Cardiac muscle cell (in vitro differentiated cells and primary cell): ENCODE measurements at places on chromosomes 1 and 21. TPM values are rescaled to one million over a fixed set of nuclear protein-coding genes. Genes with fewer than 3 reads are reported as not detected.

The TENT5C gene
- polyA plus RNA-seq, result 0.19 and 1.1 TPM in 2 replicates

DNA sequence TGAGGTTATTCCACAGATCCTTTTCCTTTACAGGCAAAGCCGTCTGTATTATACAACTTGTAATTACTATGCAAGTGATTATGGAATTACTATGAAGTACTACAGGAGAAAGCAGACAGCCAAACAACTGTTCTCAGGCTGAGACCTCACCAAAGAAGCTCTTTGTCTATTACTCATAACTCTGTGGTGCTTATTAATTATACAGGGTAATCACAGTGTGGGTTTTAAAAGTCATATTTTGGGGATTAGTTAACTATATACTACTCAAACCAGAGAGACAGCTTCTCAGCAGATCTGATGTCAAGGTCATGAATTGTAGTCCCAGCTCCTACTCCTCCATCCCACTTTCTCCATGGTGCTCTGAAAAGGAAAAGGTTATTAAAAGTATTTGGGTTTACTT is 49.6 kb downstream of the CTTNBP2NL start:
- no peak for DNase-seq
- peaks cover 7% of the 10 kb centered on the region for H3K36me3 ChIP-seq
- no peaks in the 10 kb centered on the region for H3K4me1 ChIP-seq
- H3K27ac ChIP-seq, result no peak overlapping the region

GRCh38 chr1:9341301-9341845 is 48.7 kb downstream of the SPSB1 start:
- H3K27ac ChIP-seq, result no peak overlapping the region
- no peaks in the 10 kb centered on the region for H3K36me3 ChIP-seq
- H3K27me3 ChIP-seq, result no peaks in the 10 kb centered on the region
- H3K4me1 ChIP-seq, result no peaks in the 10 kb centered on the region

GRCh38 chr1:19639999-19640362 is 4.1 kb upstream of the NBL1 start:
- no peak overlapping the region for H3K27ac ChIP-seq
- no peaks in the 10 kb centered on the region for H3K36me3 ChIP-seq
- no peak for DNase-seq
- peaks cover 45% of the 10 kb centered on the region for H3K27me3 ChIP-seq
- no peak overlapping the region for H3K4me3 ChIP-seq

The REN gene
- 3.5 TPM in 1 of 2 replicates, not detected in the other for polyA plus RNA-seq

The OR2T12 gene
- not detected in 2 replicates for polyA plus RNA-seq

DNA sequence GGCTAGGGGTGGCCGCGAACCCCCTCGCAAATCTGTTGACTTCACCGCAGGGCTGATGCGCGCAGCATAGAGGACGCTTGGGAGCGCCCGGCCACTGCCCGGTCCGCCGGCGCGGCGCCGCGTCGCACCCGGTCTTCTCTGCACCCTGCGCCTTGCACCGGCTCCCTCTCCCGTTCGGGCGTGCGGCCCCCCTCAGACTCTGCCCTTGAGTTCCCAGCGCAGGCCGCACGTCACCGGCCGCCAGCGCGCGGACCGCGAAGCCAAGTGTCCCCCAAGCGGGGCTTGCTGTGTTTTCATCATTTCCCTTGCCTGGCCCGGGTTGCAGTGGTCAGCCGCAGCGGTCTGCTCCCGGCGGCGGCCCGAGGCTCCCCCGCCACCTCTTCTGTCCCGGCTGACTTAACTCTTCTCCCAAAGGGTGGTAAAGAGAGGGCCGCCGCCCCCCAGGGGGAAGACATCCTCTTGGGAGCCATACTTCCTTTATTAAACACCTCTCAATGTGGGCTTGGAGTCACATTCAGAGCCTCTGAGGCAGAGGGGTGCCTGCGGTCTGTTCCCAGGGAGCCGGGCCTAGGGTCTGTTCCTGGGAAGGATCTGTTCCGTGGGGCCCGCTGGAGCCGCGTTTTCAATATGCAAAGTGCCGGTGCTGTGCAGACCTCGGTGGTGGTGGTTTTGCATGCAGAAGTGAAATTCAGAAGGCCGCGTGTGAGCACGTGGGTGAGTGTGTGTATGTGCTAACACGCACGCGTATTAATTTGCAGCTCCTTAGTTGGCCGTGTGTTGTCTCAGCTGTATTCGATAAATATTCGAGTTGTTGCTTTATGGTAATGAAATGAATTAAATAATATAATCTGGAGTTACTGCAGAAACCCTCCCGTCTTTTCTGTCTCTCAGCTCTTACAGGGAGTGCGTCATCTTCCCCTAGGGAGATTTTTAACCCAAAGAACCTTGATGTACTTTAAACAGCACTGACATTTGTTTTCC is 17.6 kb downstream of the PBX1 start:
- H3K36me3 ChIP-seq, result no peaks in the 10 kb centered on the region
- H3K4me3 ChIP-seq, result peak overlapping the region; percentile 7
- no peaks in the 10 kb centered on the region for H3K27me3 ChIP-seq
- H3K27ac ChIP-seq, result peak overlapping the region; percentile 27
- peaks cover 51% of the 10 kb centered on the region for H3K4me1 ChIP-seq

DNA sequence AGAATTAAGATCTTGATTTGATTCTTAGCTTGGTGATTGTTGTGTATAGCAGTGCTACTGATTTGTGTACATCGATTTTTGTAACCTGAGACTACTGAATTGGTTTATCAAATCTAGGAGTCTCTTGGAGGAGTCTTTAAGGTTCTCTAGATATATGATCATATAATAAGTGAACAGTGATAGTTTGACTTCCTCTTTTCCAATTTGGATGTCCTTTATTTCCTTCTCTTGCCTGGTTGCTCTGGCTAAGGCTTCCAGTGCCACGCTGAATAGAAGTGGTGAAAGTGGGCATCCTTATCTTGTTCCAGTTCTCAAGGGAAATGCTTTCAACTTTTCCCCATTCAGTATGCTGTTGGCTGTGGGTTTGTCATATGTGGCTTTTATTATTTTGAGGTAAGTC is 61.5 kb upstream of the LYST start:
- H3K4me3 ChIP-seq, result no peak overlapping the region
- no peak for DNase-seq
- H3K4me1 ChIP-seq, result peaks cover 24% of the 10 kb centered on the region
- H3K27ac ChIP-seq, result no peak overlapping the region
- no peaks in the 10 kb centered on the region for H3K36me3 ChIP-seq
